ENCODE measurements at places on chromosomes 5 and 9.

GRCh38 chr9:104906441-104907277 is 21.3 kb downstream of the ABCA1 start:
- no peak for DNase-seq

- DNase-seq: no peak
Observed at GRCh38 chr5:83866181-83866580, 145.5 kb upstream of the HAPLN1 start.

DNA sequence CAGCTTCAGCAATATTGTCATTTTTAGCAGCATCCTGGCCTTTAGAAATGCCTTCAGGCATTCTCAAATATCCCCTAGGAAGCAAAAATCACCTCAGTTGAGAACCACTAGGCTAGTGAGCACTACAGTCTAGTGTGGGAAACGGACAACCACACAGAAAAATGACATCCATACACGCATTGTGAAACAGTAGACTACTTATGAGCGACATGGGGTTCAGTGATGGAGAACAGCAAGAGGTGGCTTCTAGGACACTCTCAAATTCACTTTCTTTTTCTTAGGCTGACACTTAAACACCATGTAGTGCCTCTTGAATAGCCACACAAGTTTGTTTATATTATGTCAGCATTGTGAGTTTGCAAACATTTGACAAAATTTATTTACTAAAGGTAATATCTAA is 203.0 kb downstream of the KDM4C start:
- no peak for DNase-seq

DNA sequence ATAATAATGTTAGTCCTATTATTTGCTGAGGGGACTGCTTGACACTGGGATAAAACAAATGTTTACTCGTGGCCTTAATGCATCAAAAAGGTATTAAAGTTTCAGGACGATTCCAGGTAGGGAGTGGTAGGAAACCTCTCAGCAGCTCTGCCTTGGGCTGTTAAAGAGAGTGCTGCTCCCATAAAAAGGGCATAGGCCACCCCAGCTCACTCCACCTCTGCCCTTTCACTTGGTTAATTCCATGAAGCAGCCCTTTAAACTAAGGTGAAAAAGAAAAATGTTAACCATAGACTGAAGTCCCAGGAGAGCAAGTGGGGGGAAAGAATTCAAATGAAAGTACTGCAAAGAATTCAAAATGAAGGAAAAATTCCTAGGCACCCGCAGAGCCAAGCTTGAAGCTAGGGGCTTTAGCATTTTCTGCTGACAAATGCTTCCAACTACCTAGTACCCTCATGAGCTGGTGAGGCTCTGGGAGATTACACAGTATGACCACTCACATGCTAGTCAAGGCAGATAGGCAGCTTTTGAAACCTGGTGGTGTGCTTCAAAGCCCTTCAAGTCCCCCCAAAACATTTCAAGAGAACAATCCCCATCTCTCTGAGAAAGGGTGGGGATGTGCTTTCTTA is 8.5 kb downstream of the KLF9 start:
- no peak for DNase-seq

DNA sequence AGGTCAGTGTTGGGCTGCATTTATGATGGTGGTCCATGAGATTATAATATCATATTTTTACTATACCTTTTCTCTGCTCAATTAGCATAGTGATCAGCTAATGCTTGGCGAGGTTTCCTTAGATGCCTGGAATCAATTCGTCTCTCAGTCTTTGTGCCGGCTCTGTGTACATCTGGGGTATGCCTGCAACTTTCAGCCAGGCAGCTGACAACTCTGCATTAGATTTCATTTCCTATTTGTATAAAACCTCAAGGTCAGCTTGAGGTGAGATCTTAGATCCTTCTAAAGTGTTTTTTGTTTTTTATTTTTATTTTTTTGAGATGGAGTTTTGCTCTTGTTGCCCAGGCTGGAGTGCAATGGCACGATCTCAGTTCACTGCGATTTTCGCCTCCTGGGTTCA is 86.8 kb downstream of the MELK start:
- DNase-seq: no peak

DNA sequence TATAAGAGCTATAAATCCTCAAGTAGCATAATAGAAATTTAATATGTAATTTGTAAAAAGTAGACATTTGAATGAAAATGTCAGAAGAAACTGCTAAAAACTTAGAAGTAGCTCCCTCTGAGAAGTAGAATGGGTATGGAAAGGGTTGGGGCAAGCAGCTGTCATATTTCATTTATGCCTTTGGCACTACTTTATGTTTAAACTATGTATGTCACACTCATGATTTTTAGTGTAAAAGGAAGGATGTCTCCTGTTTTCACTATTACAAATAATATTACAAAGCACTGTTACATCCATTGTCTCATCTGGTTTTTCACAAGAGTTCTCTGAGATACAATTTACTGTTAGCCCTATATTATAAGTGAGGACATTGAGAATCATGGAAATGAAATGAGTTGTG is 96.3 kb upstream of the ZNF462 start:
- DNase-seq: no peak

DNA sequence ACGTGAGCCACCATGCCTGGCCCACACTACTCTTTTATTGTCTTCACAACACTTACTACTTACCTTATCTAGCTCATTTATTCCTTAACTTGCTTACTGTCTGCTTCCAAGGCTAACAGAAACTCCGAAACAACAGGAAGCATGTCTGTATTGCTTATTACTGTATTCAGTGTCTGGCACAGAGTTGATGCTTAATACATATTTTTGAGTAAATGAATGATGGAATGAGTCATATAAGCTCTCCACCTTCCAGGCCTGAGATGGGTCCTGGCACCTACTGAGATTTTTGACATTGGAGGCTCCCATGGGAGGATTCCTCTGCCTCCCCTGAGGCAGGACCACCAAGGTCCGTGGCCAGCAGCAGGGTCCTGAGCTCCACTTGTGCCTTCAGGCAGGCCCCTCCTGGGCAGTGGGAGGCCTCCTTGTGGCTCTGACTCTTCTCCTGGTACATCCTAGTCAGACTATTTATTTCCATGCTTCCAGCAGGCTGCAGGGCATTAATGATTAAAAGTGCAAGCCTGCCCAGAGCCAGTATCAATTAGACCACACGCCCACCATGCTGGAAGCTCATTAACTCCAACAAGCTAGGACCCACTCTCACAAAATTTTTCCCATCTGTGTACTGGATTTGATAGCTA is 76.5 kb upstream of the CTNNA1 start:
- no peak for DNase-seq

DNA sequence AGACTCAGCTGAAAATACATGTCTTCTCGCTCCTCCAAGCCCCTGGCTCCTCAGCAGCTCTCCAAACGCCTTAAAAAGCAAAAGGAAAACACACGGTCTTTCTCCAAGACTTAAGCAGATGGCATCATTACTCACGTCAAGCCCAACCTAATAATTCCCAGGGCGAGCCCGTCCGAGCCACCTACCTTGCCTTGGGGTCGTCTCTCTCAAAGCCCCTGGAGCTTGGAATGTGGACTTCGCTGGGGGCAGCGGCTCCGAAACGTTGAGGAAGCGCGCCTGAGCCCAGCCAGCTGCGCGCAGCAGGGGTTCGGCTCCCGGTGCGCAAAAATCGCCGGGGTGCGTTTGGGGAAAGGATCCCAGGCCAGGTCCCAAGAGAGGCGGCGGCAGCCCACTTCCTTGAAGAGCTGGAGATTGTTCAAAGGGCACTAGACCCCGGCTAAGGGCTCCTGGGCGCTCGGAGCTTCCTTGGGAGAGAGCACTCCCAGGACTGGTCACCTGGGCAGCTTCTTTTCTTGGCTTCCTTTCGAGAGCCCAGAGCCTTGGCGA is 395 bp downstream of the DRD1 start:
- no peak for DNase-seq

- DNase-seq: peak; percentile 33
Observed at GRCh38 chr9:73170185-73170957, 18.7 kb downstream of the ANXA1 start.

- DNase-seq: no peak
Observed at GRCh38 chr5:134394932-134395331, 16.7 kb downstream of the CDKN2AIPNL start.

DNA sequence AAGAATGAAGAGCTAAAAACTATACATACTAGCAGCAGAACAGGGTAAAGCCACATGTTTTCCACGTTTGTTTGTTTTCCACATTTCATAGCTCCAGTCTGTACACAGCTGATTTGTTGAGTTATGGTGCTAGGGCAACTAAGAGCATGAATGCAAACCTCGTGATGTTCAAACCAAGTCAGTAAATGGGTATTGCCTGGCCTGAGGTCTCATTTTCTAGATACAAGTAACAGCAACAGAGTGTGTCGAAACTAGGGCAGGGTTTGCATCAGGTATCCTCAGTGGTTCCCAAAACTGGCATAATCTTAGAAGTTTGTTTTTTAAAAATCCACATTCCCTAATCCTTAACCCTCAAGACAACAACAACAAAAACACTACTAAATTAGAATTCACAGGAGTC is 89.3 kb downstream of the CEMIP2 start:
- DNase-seq: no peak

- DNase-seq: no peak
Observed at GRCh38 chr5:142253938-142254337, 70.9 kb downstream of the SPRY4 start.

DNA sequence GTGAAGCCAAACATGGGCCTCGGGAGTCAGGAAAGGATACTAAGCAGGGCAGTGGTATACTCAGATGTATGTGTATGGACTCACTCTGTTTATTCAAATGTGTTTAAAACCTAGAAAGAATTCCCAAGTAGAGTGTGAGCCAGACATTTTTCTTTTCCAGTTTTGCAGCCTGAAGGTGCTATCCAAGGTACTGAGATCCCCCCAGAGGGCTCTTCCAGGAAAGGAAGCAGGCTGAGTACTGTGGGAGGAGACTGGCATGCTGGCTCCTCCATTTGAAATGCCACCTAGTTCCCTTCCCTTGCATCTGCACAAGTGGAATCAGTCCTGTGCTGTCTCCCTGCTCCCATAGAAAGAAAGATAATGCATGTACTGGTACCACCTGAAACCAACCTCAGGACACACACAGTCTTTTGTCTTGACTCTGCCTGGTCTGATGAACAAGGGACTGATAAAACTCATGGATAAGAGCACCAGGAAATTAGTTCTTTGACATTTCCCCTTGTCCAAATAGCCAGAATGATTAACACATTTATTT is 85.9 kb downstream of the HRH2 start:
- DNase-seq: peak; percentile 6
